Fibroblast of the aortic adventitia (primary cell): ENCODE measurements at places on chromosomes 5 and 9.

GRCh38 chr5:160199410-160199911 lies 29.8 kb upstream of the FABP6 start:
- peak; percentile 44 for DNase-seq

GRCh38 chr9:128250839-128251731 lies 24.7 kb downstream of the GOLGA2 start:
- no peak for DNase-seq

DNA sequence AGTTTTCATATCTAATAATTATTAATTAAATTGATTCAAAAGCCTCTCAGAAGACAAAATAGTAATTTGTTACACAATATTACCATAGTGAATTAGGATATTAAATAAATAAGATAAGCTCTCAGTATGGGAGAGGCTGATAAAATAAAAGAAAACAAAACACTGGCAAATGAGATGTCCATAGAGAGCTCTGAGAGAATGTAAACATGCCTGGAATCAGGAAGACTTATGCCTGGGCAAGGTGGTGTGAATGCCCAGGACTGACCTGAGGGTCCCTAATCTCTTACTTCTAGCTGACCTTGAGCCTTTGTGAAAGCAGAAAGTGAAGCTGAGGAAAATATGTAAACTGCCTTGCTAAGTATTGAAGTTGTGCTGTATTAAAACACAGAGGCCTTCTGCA lies 616.5 kb downstream of the PTPRD start:
- no peak for DNase-seq

- peak; percentile 41 for DNase-seq
Measured at GRCh38 chr5:43997647-43998272, 391.5 kb downstream of the FGF10 start.

DNA sequence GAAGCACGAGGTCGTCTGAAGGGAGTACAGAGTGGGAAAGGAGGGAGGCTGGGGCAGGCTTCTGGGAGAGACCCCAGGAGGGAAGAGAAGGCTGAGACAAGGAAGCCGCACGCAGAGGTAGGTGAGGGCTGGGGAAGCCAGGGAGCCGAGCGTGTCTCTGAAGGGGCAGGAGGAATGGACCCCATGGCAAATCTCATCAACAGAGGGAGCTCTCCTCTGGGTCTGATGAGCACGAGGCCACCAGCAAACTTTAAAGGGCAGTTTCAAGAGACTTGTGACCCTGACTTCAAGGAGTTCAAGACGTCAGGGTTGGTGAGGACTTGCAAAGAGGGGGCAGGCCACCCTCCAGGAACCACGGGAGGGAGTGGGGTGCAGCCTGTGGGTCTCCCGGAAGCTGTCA lies 326.2 kb upstream of the IRX2 start:
- DNase-seq: no peak

DNA sequence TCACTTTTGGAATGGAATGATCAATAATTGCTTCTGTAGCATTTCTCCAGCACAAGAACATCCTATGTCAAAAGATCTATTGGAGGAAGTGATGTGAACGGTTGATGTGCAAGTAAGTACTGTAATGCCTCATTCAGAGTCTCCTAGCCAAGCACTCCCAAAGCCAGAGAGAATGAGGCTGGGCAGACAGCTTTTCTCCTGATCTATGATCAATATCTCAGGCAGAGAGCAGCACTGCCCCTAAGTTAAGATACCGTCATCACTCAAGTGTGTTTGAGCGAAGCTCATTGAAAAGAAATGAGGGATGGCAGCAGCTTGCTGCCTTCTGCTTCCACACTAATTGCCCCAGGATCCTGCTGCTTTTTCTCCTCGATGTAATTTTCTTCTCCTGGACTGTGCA lies 324.1 kb upstream of the GRAMD2B start:
- DNase-seq: no peak

GRCh38 chr5:154901276-154901675 lies 36.7 kb downstream of the GEMIN5 start:
- no peak for DNase-seq

GRCh38 chr5:7395432-7395946 lies 449 bp upstream of the ADCY2 start:
- DNase-seq: no peak
